Activated naive CD4-positive, alpha-beta T cell (primary cell): ENCODE measurements at places on chromosomes 5 and 9.

DNA sequence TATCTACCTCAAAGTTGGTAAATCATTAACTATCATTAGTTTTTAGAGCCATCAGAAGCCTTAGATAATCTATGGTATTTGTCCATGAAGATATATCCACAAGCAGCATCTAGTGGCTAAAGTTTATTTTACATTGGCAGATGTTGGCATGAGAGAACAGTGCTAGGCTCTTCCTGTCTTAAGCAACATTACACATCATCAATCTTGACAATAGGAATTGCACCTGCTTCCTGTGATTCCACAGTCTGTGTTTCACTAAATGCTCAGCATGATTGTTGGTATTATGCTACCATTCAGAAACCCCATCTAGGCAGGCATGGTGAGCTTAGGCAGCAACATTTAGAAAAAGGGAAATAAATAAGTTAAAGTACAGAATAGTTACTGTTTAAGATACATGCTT is 246.6 kb downstream of the SLCO4C1 start:
- no peak for DNase-seq

DNA sequence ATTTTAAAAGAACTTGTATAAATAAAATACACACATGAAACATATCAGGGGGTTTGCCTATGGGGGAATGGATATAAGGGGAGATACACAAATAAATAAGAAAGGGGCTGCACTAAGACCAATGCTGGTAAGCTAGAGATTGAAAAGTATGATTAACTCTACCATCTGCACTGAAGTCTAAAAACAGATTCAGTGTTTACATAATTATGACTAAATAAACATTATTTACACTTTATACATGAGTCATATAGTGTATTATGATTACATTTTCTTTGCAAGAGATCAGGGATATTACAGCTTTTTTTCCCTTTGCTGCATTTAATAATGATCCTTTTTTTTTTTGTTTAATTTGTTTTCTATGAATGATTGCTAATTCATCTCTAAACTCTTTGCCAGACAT is 367.9 kb downstream of the TMEM38B start:
- DNase-seq, result no peak

DNA sequence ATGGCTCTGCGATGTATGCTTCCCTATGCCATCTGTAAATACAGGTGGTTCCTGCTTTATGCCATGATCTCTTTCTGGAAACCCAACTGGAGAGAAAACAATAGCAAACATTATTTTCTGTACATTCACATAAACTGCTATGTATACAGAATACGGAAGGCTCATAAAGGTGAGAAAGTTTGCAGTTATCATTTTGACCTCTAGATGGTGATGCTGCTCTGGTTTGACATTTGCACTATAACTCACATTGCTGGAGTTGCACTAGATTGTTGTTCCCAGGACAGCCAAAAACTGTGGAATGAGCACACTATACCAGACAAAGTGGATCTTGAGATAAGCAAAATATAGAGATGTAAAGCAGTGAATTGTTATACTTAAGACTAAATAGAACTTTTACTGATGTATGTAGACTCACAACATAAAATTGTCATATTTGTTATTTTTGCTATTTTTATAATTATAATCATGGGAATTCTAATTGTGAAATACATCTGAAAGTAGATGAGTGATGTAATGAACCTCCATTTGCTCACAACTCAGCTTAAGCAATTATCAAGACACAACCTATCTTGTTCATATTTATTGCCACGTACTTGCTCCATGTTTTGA is 246.5 kb downstream of the PTPRD start:
- no peak for DNase-seq

GRCh38 chr5:173743641-173744343 is 127.3 kb upstream of the BOD1 start:
- DNase-seq, result no peak

DNA sequence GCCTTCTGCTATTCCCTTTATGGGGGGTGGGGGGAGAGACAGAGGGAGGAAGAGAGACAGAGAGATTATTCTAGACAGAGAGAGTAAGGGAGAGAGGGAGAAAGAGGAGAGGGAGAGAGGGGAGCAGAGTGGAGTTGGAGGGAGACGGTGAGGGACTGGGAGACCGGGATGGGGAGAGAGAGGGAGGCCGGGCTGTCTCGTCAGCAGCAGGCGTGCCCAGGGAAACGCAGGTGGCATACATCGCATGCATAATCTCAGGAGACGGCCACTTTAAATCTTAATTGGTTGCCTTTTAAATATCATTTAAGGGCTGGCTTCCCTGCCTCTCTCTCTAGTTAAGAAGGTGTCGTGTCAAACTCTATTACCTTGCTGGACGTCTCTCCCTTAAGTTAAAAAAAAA is 8.4 kb downstream of the IRX4 start:
- no peak for DNase-seq

- no peak for DNase-seq
Measured at GRCh38 chr5:57626703-57627102, 144.1 kb upstream of the ACTBL2 start.

DNA sequence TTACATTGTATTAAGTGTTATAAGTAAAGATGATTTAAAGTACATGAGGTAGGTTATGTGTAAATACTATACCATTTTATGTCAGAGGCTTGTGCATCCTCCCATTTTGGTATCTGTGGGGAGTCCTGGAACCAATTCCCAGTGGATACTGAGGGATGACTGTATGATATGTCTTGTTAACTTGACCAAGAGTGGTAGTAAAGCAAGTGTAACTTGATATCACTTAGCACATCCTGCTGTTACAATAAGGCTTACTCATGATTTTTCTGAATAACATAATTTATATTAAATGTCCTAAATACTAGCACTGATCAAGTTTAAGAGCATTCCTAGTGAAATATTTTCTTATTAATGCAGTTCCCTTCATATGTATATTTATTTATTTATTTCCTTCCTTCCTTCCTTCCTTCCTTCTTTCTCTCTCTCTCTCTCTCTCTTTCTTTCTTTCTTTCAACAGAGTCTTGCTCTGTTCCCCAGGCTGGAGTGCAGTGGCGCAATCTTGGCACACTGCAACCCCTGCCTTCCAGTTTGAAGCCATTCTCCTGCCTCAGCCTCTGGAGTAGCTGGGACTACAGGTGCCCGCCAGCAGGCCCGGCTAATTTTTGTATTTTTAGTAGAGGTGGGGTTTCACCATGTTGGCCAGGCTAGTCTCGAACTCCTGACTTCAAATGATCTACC is 7.5 kb downstream of the NDFIP1 start:
- DNase-seq, result no peak

DNA sequence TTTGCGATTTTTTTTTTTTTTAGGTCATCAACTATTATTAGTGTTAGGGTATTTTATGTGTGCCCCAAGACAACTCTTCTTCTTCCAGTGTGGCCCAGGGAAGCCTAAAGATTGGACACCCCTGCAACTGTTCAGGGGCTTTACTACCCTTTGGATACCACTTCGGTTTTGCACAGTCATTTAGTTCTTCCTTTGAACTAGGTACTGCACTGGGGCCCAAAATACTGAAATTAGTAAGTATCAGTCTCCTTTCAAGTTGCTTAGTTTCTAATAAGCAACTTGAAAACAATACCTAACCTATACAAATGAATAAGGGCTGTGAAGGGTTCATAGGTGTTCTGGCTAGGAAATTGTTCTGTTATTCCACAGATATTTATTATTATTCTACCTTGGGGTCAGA is 45.3 kb downstream of the CWC27 start:
- DNase-seq, result no peak

DNA sequence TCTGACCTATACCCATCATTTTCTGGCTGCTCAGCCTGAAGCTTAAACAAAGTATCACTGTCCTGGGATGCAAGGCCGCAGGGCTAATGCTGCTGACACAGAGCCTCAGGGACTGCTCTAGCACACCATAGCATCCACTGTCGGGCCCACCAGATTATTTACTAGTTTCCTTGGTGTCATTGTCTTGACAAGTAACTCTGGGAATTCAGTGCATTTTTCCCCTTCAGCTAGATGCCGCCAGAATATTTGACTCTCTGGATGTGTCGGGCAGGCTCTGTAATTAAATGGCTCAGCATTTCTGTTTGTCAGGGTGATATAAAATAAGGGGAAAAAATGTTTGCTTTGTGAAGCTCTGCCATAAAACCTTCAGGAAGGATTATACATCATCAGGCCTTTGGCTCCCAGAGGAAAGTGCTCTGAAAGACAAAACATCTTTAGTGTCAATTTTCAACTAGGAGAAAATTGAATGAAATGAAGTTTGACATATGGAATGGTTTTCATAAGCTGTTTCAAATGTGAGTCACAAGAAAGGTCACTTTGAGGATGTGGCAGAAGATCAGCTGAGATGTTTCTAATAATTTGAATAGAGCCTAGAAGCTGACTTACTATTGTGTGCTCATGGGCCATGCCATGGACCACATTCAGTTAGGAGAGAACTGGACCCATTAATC is 350.1 kb downstream of the TMEM232 start:
- DNase-seq, result no peak

GRCh38 chr9:114806526-114806900 is 674 bp upstream of the TNFSF15 start:
- no peak for DNase-seq

- DNase-seq, result no peak
Measured at GRCh38 chr5:106321242-106321641, 1349.5 kb downstream of the EFNA5 start.

DNA sequence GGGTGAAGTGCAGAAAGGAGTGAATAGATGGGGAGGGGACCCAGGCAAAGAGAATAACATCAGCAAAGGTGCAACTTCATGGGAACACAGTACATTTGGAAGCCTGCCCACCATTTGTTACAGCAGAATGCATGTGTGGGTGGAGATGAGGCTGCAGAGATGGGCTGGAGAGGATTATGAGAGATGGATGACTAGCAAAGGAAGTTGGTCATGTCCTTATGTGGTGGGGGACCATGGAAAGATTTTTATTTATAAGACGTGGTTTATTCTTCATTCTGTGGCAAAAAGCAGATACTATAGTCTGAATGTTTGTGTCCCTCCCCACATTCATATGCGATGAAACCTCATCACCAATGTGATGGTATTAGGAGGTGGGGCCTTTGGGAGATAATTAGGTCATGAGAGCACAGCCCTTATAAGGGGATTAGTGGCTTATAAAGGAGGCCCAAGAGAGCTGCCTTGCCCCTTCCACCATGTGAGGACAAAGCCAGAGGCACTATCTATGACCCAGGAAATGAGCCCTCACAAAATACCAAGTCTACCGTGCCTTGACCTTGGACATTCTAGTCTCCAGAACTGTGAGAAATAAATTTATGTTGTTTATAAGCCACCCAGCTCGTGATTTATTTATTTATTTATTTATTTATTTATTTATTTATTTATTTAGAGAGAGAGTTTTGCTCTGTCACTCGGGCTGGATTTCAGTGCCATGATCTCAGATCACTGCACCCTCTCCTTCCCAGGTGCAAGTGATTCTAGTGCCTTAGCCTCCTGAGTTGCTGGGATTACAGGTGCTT is 483.7 kb downstream of the RAB3C start:
- no peak for DNase-seq

GRCh38 chr5:139982157-139982974 is 60.7 kb downstream of the NRG2 start:
- no peak for DNase-seq

- DNase-seq, result no peak
Measured at GRCh38 chr5:67156976-67157583, 39.5 kb downstream of the CD180 start.

GRCh38 chr5:159764283-159765134 is 151.8 kb upstream of the ADRA1B start:
- DNase-seq, result no peak

DNA sequence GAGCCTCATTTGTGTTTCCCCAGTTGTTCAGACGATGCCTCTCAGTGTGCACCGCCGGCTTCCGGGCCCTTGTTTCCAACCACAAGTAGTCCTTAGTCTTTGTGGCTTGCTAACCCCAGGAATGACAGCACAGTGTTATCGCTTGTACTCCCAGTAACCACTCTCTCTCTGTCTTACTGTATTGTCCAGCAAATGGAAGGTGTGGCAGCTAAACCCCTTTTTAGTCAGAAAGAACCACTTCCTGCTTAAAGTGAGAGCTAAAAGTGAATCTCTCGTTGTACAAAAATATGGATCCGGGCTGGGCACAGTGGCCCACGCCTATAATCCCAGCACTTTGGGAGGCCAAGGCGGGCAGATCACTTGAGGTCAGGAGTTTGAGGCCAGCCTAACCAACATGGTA is 61.3 kb downstream of the ENC1 start:
- DNase-seq, result no peak

GRCh38 chr9:17519761-17520160 is 59.1 kb upstream of the SH3GL2 start:
- DNase-seq, result no peak

- no peak for DNase-seq
Measured at GRCh38 chr5:145506185-145506850, 328.8 kb downstream of the PRELID2 start.

GRCh38 chr9:137077758-137078693 is 709 bp downstream of the UAP1L1 start:
- no peak for DNase-seq
